Esophagus muscularis mucosa (tissue), 4 donors: ENCODE measurements at places on chromosomes 12 and 14. TPM values are rescaled to one million over a fixed set of nuclear protein-coding genes. Genes with fewer than 3 reads are reported as not detected.

The ZFHX2 gene
- 1.8 TPM for total RNA-seq

The PLBD1 gene
- 4.1 TPM for total RNA-seq

The HSPB8 gene
- 573 TPM for total RNA-seq

The ASCL4 gene
- not detected for total RNA-seq

The INSM2 gene
- total RNA-seq: not detected

The LTBR gene
- 141 TPM for total RNA-seq

The KCNMB4 gene
- total RNA-seq: 6.6 TPM

The GPATCH2L gene
- total RNA-seq: 45.5 TPM

GRCh38 chr14:32480337-32480736 is 151.2 kb downstream of the AKAP6 start:
- H3K4me3 ChIP-seq: no peak overlapping the region
- no peak overlapping the region for H3K27ac ChIP-seq
- H3K36me3 ChIP-seq: no peaks in the 10 kb centered on the region
- peaks cover 14% of the 10 kb centered on the region for H3K4me1 ChIP-seq

DNA sequence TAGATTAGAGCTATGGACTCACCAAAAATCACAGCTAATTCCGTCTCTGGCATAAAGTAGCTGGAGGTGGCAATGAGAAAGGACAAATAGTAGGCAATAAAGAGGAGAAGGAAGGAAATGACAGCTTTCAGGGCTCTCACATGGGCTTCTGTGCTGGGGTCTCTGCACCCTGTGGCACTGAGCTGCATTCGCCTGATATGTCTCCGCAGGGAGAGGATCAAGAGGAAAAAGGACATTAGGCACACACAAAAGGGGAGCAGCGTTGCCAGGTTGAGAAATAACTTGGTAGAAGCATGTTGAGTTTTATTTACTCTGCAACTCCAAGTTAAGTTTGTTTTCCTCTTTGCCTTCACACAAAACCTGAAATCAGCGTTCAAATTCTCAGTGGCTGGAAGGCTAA is 686 bp downstream of the TAS2R7 start:
- no peak for DNase-seq
- H3K4me3 ChIP-seq: no peak overlapping the region
- no peaks in the 10 kb centered on the region for H3K27me3 ChIP-seq
- H3K27ac ChIP-seq: no peak overlapping the region
- no peaks in the 10 kb centered on the region for H3K4me1 ChIP-seq

GRCh38 chr12:2187195-2187945 is 134.6 kb downstream of the CACNA1C start:
- no peak overlapping the region for H3K27ac ChIP-seq
- H3K4me1 ChIP-seq: peaks cover 30% of the 10 kb centered on the region
- no peaks in the 10 kb centered on the region for H3K27me3 ChIP-seq
- DNase-seq: no peak
- no peak overlapping the region for H3K4me3 ChIP-seq

DNA sequence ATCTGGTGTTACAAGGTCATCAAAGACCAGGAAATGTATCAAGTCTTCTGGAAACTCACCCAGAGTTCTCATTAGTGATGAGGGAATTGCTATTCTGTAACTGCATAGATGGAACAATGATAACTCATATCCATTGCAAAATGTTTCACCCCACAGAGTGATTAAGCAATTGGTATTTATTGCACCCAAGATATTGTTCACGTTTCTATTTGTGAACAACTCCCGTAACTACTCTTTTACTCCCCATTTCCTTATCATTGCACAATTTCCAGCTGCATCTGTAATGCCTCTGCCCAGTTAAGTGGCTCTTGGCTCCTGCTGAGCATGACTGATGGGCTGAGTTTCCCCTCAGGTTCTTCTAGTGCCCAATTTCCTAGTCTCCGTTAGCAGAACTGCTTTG is 108.7 kb upstream of the PRICKLE1 start:
- no peaks in the 10 kb centered on the region for H3K36me3 ChIP-seq
- no peak overlapping the region for H3K27ac ChIP-seq
- DNase-seq: no peak
- H3K4me1 ChIP-seq: no peaks in the 10 kb centered on the region

GRCh38 chr12:50057000-50057841 is at the start of gene ASIC1:
Gene ASIC1 (plus strand): TSS chr12:50057596. CDS start chr12:50058767, 1,171 bp downstream.
- H3K4me3 ChIP-seq: peak within 1 kb of the TSS; percentile 72
- DNase-seq: no peak
- H3K27me3 ChIP-seq: no peaks in the 10 kb centered on the region
- peaks cover 32% of the 10 kb centered on the region for H3K4me1 ChIP-seq
- no peaks in the 10 kb centered on the region for H3K36me3 ChIP-seq

DNA sequence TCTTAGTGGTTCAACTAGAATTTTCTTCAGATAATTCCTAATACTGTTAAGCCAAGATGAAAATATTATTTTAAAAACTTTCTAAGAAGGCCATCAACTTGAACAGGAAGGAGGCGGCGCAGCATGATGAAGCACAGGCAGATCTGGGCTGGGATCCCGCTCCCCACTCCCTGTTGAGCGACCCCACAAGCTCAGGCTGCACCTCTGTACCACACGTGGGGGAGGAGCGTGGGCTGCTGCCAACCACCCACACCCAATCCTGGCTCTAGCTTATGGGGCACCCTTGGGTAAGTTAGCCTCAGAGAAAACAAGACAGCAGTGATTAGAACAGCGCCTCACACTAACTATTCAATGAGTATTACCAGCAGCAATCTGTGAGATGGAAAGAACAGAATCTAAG is 6.0 kb downstream of the MTERF2 start:
- no peak for DNase-seq
- peaks cover 49% of the 10 kb centered on the region for H3K4me1 ChIP-seq
- H3K4me3 ChIP-seq: no peak overlapping the region

DNA sequence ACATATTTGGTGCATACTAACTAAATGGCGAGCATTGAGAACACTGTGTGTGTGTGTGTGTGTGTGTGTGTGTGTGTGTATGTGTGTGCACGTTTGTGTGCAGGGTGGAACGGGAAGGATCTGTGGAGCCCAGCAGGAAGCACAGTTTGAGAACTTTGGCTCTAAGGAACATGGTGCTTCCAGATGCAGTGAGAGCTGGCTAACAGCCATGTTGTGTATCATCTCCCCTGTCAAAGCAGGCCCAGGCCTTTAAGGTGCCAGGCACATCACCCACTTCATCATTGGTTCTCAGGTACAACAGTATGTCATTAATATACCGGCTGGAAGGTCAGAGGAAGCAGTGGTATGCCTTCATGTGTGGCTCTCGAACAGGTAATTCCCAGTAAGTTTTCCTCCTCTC is 72.5 kb downstream of the SLC8A3 start:
- H3K27ac ChIP-seq: no peak overlapping the region
- H3K27me3 ChIP-seq: no peaks in the 10 kb centered on the region
- H3K36me3 ChIP-seq: no peaks in the 10 kb centered on the region
- DNase-seq: peak; percentile 53
- no peak overlapping the region for H3K4me3 ChIP-seq
- no peaks in the 10 kb centered on the region for H3K4me1 ChIP-seq

DNA sequence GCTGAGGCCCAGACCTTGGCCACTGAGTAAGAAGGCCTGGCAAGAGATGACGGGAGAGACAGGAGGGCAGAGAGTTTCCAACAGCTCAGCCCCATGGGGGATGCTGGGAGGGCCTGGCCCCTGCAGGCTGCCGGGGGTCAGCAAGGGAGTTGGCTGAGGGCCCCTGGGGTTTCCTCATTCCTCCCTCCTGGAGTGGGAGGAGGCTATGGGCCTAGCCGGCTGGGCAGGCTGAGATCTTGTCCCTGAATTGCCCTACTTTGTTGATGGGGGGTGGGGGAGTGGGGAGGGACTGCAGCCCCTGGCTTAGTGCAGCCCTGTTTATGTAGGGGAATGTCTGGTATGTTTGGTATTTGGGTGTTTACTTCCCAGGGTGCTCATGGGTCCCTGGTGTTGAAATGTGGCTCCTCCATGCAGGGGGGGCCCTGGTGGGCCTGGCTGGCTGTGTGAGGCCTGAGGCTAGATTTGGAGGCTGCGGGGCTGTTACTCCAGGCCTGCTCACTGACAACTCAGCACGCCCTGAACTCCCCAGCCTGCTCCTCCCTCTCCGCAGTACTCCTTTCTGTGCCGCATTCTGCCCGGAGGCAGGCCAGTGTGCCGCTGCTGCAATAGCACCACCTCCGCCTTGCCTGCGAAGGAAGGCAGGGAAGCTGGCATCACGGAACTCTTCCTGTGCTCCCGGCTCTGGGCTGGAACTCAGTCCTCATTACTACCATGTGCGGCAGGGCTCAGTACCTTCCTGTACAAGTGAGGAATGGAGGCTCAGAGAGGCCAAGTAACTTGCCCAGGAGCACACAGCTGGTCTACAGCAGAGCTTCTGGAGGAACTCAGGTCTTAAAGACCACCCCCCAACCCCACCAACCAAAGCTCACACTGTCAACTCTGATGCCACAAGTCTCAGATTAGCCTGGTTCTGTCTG is 25.3 kb downstream of the JDP2 start:
- H3K4me1 ChIP-seq: peaks cover 99% of the 10 kb centered on the region
- H3K27ac ChIP-seq: peak overlapping the region; percentile 87
- DNase-seq: no peak
- H3K36me3 ChIP-seq: no peaks in the 10 kb centered on the region
- no peaks in the 10 kb centered on the region for H3K27me3 ChIP-seq

DNA sequence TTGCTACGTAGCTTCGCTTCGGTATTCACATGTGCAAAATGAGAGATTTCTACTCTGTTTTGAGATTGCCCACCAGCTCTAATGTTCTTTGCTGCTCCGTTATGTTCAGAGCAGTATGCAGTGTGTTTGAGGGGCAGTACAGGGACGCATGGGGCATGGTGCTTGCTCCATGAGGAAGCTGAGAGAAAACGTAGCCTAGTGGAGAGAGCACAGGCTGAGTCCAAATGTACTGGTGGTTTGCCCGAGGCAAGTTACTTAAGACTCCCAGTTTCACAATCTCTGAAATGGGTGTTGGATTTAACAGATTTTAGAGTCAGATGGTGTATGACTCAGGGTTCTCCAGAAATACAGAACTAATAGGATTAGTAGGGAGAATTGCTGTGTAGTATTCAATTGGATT is 310.5 kb downstream of the ETNK1 start:
- H3K4me1 ChIP-seq: no peaks in the 10 kb centered on the region
- no peak for DNase-seq
- H3K27ac ChIP-seq: no peak overlapping the region
- no peak overlapping the region for H3K4me3 ChIP-seq
- no peaks in the 10 kb centered on the region for H3K27me3 ChIP-seq

DNA sequence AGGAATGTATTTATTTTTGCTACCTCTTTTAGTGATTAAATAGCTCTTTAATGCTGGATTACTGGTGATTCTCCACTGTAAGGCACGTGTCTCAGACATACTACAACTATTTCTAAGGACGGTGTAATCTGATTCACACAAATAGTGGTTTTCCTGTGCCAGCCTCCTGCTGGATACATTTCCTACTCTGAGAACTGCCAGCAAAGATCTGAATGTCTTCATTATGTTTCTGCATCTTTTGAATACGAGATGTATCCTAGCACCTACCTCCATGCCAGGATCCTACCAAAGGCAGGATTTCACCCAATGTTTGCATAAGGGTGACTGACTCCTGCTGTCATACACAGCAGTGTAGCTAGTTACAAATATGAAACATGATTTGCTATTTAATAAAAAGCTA is 120.6 kb downstream of the PRICKLE1 start:
- DNase-seq: no peak
- H3K4me1 ChIP-seq: peaks cover 31% of the 10 kb centered on the region
- H3K36me3 ChIP-seq: peaks cover 8% of the 10 kb centered on the region
- no peaks in the 10 kb centered on the region for H3K27me3 ChIP-seq
- H3K27ac ChIP-seq: no peak overlapping the region

- H3K27me3 ChIP-seq: no peaks in the 10 kb centered on the region
- H3K4me3 ChIP-seq: no peak overlapping the region
- H3K4me1 ChIP-seq: no peaks in the 10 kb centered on the region
Measured at GRCh38 chr12:89427508-89428156, 75.3 kb upstream of the DUSP6 start.

DNA sequence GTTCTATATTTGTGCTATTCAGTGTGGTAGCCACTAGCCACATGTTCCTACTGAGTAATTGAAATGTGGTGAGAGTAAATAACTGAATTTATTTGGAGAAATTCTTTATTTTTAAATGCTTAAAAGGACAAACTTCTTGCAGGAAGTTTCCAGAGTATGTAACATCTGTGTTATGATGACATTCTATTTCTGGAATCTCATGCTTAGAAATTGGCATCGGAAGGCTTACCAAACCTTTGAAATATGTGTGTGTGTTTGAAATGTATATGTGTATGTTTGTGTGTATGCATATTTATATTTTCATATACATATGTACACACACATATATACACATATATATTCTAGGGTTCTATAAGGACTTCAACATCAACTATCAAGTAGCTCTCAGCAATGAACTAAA is 12.4 kb upstream of the WSCD2 start:
- peaks cover 16% of the 10 kb centered on the region for H3K4me1 ChIP-seq
- H3K27me3 ChIP-seq: no peaks in the 10 kb centered on the region
- no peak overlapping the region for H3K4me3 ChIP-seq
- DNase-seq: no peak

DNA sequence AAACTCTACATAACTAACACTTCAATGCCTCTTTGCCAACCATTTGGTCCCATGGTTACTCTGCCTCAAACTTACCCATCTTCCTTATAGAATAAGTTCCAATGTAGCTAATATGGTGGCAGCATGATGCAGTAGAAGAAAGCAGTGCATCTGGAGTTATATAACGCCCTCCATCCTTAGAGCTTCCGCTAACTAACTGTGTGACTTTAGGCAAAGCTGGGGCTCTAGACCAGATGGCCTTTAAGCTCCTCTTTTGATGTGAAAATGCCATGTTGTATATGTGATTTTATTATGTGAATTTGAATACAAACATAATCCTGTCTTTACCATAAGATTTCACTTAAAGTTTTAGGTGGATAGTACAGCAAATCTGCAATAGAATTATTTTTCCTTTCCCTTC is 6.1 kb downstream of the ABCD2 start:
- H3K4me1 ChIP-seq: peaks cover 4% of the 10 kb centered on the region
- DNase-seq: no peak
- no peaks in the 10 kb centered on the region for H3K27me3 ChIP-seq
- H3K27ac ChIP-seq: no peak overlapping the region
- no peaks in the 10 kb centered on the region for H3K36me3 ChIP-seq

GRCh38 chr12:132056320-132056719 is 87.8 kb downstream of the DDX51 start:
- H3K27me3 ChIP-seq: no peaks in the 10 kb centered on the region
- DNase-seq: no peak
- no peak overlapping the region for H3K27ac ChIP-seq
- peaks cover 97% of the 10 kb centered on the region for H3K36me3 ChIP-seq
- no peak overlapping the region for H3K4me3 ChIP-seq

DNA sequence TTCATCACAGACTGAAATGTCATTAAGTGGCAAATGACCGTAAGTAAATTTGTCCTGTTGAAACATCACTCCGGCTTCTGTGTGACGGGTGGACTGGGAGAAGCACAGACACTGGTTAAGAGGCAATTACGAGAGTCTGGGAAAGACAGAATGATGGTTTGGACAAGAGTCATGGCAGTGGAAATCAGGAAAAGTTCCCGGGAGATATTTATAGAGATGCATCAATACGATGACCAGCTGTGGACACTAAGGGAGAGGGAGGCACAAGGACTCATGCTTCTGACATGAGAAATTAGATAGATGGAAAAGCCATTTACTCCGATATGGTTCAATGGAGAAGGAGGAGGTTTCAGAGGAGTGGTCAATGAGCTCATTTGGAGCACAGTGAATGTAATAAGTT is 27.3 kb downstream of the CKAP4 start:
- H3K36me3 ChIP-seq: no peaks in the 10 kb centered on the region
- H3K27me3 ChIP-seq: no peaks in the 10 kb centered on the region
- no peak overlapping the region for H3K27ac ChIP-seq
- no peak overlapping the region for H3K4me3 ChIP-seq
- DNase-seq: no peak

- H3K27me3 ChIP-seq: no peaks in the 10 kb centered on the region
- no peak overlapping the region for H3K27ac ChIP-seq
- H3K36me3 ChIP-seq: no peaks in the 10 kb centered on the region
- H3K4me1 ChIP-seq: no peaks in the 10 kb centered on the region
- H3K4me3 ChIP-seq: no peak overlapping the region
- no peak for DNase-seq
Measured at GRCh38 chr12:41683023-41683422, 461.7 kb downstream of the GXYLT1 start.
